ENCODE measurements at places on chromosomes 4 and X. TPM values are rescaled to one million over a fixed set of nuclear protein-coding genes. Genes with fewer than 3 reads are reported as not detected.

DNA sequence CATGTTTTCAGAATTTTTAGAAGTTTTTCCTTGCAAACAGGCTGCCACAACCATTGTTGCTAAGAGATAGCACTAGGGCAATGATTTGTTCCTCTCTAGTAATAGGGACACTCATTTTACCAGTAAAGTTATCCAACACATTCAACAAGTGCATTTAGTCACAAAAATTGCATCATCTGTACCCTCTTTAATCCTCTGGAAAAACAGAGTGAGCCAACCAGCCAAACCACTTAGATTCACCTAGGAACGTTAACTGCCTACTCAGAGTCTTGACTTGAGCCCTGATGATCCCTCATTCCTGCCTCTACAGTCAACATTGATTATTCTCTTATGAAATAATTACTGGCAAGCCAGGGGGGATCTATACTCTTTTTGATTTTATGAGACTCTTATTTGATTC is 17.0 kb upstream of the ADGRA3 start:
- DNase-seq: no peak

- peak; percentile 8 for DNase-seq
These were observed 191.2 kb downstream of the RRAGB start for GRCh38 chrX:55908661-55909212.

GRCh38 chrX:39952989-39953388 is 144.8 kb downstream of the BCOR start:
- no peak for DNase-seq

DNA sequence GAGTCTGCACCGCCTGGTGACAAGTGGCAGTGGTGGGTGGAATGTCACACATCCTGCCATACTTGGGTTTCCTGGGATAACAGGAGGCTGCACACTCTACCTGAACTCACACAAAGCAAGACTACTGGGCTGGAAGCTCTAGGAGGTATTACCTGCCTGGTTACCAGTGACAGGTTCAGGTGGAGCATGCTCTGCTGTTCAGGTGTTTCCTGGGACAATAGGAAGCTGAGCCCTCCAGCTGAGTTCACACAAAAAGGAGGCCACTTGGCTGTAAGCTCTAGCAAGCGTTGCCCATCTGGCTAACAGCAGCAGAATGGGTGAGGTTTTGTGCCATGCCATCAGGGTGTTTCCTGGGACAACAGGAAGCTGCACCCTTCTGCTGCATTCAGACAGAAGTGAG is 17.4 kb upstream of the UGT2B7 start:
- no peak for DNase-seq

DNA sequence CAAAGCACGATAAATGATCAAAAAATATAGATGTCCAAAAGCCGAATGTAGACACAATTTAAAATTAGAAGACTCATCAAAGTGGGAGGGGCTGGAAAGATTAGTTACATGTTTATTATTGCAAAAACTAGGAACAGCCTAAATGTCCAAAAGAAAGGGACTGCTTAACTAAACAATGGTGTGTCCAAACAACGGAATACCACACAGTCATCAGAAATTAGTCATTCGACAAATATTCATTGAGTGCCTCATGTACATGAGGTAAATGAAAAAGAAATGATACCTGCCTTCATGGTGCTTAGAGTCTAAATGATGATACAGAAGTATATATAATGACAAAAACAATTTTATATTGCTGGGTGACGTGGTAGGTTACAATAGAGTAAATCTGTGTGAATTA is 139.7 kb downstream of the MAML3 start:
- peak; percentile 29 for DNase-seq

GRCh38 chr4:152503653-152504290 is 32.1 kb downstream of the FBXW7 start:
- no peak for DNase-seq

DNA sequence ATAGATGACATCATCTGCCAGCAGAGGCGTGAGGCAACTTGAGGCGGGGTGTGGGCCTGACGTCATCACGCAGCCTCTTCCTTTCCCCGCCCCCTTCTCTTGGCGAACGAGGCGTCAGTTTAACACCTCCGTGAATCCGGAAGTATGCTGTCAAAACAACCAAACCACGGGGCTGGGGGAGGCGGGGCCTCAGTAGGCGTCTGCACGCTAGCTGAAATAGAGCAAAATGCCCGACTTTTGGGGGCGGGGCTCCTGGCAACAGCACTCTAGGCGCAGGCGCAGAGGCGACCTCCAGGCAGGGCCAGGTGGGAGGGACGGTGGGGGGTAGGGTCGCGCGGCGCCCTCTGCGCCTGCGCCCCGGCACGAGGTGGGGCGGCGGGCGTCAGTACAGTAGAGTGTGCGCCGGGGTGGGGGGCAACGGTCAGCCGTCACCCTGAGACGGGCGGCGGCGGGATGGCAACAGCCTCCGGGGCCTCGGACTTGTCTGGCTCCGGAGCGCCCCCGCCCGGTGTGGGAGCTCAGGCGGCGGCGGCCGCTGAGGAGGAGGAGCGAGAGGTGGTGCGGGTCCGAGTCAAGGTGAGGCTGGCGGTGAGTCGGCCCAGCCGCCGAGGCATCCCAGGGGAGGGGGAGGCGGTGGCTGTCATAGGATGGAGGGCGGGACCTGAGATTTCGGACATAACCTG is at the start of gene TBC1D25:
Gene TBC1D25 (plus strand): TSS at position 370 of the 683 bp plus-strand sequence. CDS start 84 bp downstream, at position 454.
- peak; percentile 97 for DNase-seq

- peak; percentile 16 for DNase-seq
These were observed 215.0 kb downstream of the IL15 start for GRCh38 chr4:141851246-141851891.

DNA sequence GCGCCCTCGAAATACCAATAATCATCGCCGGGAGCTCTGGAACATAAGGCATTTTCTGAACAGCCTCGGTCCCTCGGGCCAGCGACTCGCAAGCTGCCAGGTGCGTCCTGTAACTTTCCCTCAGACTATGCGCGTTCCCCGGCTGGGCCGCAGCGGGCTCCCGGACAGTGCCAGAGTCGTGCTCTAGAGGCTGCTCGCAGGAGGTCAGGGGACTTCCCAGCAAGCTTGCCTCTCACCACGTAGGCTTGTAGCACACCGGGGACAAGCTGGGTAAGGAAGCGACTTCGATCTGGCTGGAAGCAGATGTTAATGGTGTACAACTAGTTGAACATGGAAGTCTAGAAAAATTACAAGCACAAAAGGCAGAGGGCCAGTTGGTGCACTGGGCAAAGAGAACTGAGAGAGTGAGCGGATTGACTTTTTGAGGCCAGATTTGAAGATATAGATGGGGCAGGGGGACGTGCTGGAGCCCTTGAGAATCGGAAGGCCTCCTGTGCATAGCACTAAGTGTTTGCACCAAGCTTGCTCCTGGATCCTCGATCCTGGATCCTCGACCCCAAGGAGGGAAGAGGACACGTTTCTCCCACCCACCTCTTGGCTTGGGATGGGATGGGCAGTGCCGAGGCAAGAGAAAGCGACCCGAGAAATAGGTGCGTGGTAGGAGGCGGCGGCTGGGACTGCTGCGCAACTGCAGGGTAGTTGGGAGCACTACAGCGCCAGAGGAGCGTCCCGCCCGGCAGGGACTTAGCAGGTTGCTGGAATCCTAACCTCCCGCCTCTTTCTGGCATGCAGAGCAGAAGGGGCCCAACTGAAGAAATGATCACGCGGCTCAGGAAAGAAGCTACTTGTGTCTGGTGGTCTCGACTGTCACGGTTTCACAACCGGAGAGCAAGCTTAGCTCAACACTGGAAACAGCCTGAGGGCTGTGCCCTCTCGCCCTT is 19.9 kb upstream of the ZIC3 start:
- no peak for DNase-seq

- no peak for DNase-seq
These were observed 518.3 kb upstream of the ZFP42 start for GRCh38 chr4:187477224-187477623.

GRCh38 chr4:147560625-147561024 is 56.6 kb upstream of the TMEM184C start:
- DNase-seq: peak; percentile 40

DNA sequence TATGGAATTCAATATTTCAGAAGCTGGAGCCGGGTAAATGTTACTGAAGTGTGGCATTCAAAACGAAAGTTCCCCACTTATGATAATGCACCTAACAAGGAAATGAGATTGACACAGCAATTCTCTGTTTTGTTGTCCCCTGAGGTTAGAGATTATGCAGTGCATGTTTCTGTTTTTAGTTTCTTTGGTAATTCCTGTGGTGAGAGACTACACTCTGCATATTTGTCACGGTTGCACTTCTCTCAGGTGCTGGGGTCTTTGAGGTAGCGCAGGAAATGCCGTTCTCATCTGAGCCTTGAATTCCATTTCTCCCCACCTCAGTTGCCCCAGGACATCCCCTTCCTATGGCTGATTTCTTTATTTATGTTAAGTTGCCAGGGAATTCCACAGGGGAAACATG is 15.3 kb upstream of the BEND4 start:
- no peak for DNase-seq

- DNase-seq: no peak
These were observed 98.2 kb upstream of the NRK start for GRCh38 chrX:105723966-105724735.

DNA sequence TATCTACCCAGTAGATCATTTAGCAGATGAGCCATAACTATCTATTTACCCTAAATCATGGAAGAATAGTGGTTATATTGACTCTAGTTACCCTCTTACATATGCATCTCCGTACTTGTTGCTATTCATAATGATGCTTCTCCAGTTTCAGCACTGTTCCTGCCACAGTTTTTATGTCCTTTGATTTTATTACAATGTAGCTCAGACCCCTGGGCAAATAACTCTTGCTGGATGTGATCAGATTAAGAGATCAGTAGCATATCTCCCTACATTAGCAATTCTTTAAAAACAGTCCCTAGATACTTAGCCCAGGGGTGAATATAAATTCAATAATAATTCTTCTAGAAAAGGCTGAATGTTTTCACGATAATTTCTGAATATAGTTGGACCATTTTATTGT is 696.5 kb downstream of the ADGRL3 start:
- no peak for DNase-seq

GRCh38 chr4:99159699-99160098 is 15.6 kb upstream of the ADH4 start:
- peak; percentile 25 for DNase-seq

DNA sequence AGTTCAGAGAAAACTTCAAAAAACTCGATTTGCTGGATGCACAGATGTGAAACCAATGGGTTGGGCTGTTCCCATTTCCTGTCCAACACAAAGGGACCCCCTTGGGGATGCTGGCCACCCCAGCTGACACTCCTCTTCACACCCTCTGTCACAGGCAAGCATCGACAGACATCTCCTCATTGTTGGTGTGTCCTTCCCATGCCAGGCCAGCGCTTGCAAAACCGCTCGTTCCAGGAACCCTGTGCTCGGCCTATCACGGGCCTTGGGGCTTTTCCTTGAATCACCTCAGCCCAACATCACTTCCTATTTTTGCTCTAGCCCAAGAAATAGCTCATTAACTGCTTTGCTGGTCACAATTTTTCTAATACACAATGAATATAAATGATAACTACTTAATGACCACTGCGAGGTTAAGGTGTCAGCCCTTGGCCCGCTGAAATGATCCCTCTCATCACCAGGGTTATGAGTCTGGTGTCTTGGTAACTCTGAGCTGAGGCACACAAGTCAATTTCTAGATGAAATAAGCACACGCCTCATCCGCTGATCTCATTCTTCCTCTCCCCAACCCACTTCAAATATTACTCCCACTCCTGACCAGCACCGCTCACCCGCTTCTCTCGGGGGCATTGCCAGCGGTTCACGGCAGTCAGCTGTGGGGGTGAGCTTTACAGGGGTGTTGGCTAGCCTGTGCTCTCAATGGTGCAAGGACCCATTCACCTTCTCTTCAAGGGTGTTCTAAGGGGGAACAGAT is 32.3 kb downstream of the BCOR start:
- DNase-seq: no peak

- DNase-seq: no peak
These were observed 387.5 kb upstream of the GRID2 start for GRCh38 chr4:91916219-91916618.

- no peak for DNase-seq
These were observed 43.6 kb downstream of the PAGE2 start for GRCh38 chrX:55132416-55132815.

GRCh38 chr4:169627307-169627706 is 6.9 kb downstream of the CLCN3 start:
- no peak for DNase-seq

DNA sequence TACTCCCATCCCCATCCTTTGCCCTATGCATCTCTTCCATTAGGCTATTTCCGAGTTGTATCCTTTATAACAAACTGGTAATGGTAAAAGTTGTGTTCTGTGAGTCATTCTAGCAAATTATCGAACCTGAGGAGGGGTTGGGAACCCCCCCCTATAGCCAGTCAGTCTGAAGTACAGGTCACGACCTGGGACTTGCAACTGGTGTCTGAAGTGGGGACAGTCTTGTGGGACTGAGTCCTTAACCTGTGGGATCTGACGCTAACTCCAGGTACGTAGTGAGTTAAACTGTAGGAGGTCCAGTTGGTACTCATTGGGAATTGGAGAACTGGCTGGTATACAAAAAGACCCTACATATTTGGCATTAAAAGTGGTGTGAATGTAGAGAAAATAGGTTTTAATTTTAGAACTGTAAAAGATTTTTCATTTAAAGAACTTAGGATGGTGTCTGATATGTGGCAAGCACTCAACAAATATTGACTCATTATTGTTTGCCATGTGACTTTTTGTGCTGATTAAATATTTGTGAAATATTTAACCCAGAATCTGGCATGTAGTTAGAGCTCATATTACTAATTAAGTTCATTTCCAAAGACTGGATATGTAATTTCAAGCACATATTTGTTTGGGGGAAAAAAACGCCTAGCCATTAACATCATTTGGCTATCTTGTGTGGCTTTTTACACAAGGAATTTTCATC is 50.7 kb downstream of the CHST7 start:
- no peak for DNase-seq

DNA sequence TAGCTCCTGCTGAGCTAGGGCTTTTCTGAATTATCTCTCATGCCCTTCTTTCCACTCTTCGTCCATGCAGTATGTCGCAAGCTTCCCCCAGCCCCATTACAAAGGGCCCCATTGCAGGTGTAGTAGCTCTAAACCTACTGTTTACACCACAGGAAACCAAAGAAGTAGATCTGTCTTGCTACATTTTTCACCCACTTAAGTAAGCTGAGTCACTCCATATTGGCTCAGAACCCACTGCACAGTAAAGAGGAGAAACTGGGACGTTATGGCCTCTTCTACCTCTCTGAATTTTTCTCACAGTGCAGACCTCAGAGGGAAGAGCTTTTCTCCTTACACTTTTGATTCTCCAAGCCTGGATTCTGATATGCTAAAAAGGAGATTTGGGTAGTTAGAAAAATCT is 200.2 kb downstream of the SMARCA1 start:
- DNase-seq: no peak

KLHL15 gene
- 4.0 TPM for polyA plus RNA-seq

SLC7A11 gene
- polyA plus RNA-seq: 9.6 TPM

SPANXC gene
- not detected for polyA plus RNA-seq

FAT4 gene
- polyA plus RNA-seq: 10.8 TPM

KLB gene
- not detected for polyA plus RNA-seq

FBXW7 gene
- polyA plus RNA-seq: 16.3 TPM

DUSP21 gene
- polyA plus RNA-seq: not detected

BMP3 gene
- 0.06 TPM for polyA plus RNA-seq

LEF1 gene
- 2.6 TPM for polyA plus RNA-seq

HPGDS gene
- not detected for polyA plus RNA-seq

PAK3 gene
- polyA plus RNA-seq: 0.19 TPM
